RPMI7951 (cell line): ENCODE measurements at places on chromosomes 4 and X. TPM values are rescaled to one million over a fixed set of nuclear protein-coding genes. Genes with fewer than 3 reads are reported as not detected.

- DNase-seq, result no peak
Observed at GRCh38 chrX:63718010-63718694, 66.9 kb downstream of the ARHGEF9 start.

DNA sequence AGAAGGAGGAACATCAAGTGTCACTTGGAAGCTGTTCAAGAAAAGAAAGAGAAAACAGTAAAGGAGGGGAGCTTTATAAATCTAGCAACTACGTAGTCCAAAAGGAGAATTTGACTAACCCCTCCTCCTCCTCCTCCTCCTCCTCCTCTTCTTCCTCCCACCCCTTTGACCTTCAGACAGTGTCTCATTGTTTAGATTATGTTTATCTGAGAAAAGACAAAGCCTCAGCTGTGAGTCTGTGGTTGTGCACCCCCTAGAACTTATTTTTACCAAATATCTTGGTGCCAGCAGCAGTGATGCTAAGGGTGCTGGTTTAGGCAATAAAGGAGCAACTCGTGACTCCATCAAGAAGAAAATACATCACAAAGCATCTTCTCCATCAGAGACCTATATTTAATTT, 68.9 kb upstream of the BMP2K start:
- DNase-seq, result no peak

DNA sequence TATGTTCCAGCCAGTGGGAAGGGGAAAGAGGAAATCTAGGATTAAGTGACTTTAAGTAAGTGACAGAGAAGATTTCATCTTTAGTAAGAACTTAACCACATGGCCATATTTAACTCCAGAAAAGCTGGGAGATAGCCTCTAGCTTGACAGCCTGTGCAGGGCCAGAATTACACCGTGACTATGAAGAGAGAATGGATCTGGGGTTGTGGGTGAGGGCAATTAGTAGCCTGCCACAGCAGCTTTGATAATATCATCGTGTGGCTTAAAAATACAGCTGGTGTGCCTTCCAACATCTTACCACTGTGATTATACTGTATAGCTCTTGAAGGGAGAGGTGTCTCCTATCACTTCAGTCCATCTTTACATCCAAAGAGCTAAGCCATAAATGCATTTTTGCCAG, 57.6 kb upstream of the TBC1D9 start:
- DNase-seq, result no peak

GRCh38 chr4:41009411-41009810, 204.9 kb downstream of the APBB2 start:
- DNase-seq, result peak; percentile 66

DNA sequence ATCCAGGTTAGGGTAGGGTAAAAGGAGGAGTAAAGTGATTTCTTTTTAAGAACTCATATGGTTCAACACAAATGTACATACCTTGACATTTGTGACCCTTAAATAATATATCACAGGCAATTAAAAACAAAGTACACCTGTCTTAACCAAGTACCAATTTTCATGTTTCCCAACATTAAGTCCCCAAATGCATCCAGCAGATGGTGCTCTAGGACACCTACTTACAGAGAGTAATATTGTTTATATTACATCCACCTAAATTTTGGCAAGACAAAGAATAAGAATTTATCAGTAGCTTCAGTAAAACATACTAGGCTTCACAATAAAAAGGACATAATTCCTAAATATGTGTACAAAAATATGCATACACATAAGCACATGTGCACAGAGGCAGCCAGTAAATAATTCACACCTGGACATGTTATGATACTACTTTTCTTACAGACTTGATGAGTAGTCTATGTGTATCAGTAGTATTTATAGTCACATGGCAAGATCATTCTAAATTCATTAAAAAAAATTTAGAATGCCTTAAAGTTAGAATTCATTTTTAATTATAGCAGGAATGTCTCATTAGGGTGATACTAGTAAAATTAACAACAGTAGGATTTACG, 219.7 kb downstream of the DCLK2 start:
- DNase-seq, result peak; percentile 36

DNA sequence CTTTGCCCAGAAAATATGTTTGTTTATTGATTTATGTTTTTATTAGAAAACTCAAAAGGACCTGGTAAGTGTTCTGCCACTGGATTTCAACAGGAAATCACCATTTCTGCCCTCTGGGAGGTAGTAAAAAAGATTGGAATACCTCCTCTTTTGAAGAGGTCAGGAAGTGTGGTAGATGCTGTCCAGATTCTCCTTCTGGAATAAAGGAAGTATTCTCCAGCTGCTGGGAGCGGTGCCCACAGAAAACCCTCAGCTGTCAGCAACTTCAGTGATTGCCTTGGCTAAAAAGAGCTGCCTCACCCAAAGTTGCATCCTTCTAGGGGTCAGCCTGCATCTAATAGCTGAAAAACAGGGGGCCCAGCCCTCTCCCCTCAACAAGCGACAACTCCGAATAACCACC, 13.8 kb upstream of the ZNF674 start:
- DNase-seq, result peak; percentile 32

- peak; percentile 51 for DNase-seq
Observed at GRCh38 chr4:128244379-128244778, 43.2 kb downstream of the PGRMC2 start.

DNA sequence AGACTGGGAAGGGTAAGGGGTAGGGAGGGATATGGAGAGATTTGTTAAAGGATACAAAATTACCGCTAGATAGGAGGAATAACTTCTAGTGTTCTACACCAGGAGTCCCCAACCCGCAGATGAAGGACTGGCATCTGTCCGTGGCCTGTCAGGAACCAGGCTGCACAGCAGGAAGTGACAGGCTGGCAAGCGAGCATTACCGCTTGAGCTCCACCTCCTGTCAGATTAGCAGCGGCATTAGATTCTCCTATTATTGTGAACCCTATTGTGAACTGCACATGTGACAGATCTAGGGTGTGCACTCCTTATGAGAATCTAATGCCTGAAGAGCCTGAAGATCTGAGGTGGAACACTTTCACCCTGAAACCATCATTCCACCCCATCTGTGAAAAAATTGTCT, 27.9 kb upstream of the BBS7 start:
- peak; percentile 22 for DNase-seq

- peak; percentile 30 for DNase-seq
Observed at GRCh38 chrX:109797311-109797975, 64.4 kb upstream of the ACSL4 start.

- DNase-seq, result no peak
Observed at GRCh38 chr4:36024901-36025660, 219.2 kb downstream of the ARAP2 start.

F9 gene
- not detected in 2 replicates for total RNA-seq

SPRY1 gene
- total RNA-seq, result 14.6 and 14.8 TPM in 2 replicates

HSD17B10 gene
- total RNA-seq, result 139 and 144 TPM in 2 replicates

MYL5 gene
- total RNA-seq, result 1.3 and 3.2 TPM in 2 replicates
